Renal pelvis (tissue), 12 donors: ENCODE measurements at places on chromosomes 7 and 10. TPM values are rescaled to one million over a fixed set of nuclear protein-coding genes. Genes with fewer than 3 reads are reported as not detected.

ZNF853 gene
- 14.7 TPM for polyA plus RNA-seq

MNX1 gene
- polyA plus RNA-seq = 0.18 TPM

OR9A2 gene
- not detected for polyA plus RNA-seq

CHCHD2 gene
- 306 TPM for polyA plus RNA-seq

BBS9 gene
- polyA plus RNA-seq = 17.8 TPM

DNA sequence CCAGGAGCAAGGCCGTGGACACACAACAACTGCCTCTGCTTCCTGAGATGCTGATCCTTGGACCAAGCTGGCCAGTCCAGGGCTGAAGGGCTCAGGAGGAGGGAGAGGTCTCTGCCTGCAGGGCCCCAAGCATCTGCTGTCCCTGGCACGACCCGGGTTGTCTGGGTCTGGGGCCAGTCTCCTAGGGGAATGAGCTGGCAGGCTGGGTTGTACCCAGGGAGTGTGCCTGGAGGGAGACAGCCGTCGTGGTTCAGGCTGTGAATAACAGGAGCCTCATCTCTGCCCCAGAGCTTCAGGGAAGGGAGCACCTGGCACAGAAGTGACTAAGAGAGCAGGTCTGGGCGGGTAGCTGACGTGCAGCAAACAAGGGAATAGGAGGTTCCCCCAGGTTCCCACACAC lies 17.9 kb upstream of the SERPINE1 start:
- no peak for DNase-seq

- no peak for DNase-seq
These were observed 33.1 kb upstream of the MKLN1 start for GRCh38 chr7:131294553-131294952.

GRCh38 chr7:158904599-158904998 lies 48.2 kb downstream of the DYNC2I1 start:
- no peak for DNase-seq

GRCh38 chr7:103996639-103997038 lies 7.2 kb upstream of the RELN start:
- no peak for DNase-seq

GRCh38 chr10:100977436-100977835 lies 8.1 kb downstream of the SEMA4G start:
- no peak for DNase-seq

- DNase-seq = no peak
These were observed 69.3 kb downstream of the FOXL3 start for GRCh38 chr7:359226-359765.

DNA sequence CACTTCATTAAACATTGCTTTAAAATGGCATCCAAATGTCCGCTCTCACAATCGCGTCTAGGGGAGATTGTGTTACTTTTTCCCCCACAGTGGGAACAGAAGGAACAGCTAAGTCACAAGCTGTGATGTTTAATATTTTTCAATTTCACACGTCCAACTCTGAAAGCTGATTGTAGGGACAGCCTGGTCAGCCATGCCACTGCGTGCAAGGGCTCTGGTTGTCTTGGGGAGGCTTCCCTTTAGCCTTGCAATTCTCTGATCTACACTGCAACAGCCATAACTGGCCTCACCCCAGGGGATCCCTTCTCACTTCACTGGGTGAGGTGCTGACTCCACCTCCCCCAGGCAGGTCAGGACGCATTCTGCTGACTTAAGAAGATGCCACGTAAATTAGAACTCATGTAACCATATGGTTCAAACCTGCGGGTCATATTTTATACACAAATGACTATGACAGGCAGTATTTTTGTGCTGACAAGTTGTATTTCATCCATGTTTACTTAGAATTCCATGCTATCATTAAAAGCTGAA lies 425.2 kb upstream of the NFE2L3 start:
- DNase-seq = no peak
